ENCODE measurements at places on chromosomes 5 and 9. TPM values are rescaled to one million over a fixed set of nuclear protein-coding genes. Genes with fewer than 3 reads are reported as not detected.

DNA sequence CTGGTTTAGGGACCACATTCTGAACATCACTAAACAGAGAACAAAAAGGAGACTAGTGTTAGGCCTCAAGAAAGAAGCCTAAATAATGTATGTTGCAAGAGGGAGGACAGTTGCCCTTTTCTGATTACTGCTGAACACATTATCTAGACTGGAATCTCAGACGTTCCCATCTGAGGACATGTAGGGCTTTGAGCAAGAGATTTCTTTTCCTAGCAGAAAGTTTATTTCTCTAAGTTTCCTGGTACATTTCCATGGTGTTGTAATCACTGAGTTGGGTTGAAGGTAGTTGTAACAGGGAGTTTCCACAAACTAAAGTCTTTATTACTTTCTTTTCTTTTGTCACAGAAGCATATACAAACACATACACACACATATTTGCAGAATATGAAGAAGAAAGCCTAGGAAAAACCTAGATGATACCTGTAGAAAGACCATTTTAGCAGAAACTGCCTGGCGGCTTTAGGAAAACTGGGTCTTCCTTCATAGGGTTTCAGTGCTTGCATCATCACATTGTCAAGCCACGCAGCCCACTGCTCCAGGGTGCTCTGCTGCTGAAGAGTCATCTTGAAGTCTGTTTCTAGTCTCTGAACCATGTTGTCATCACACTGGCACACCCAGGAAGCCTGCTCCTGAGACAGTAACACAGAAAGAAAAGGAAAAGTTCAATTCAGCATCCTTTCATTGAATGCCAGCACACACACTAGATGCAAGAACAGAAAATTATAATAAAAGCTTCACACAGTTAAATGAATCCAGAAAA, 269.1 kb downstream of the RFX3 start:
- no peak overlapping the region for H3K4me3 ChIP-seq
- no peaks in the 10 kb centered on the region for H3K4me1 ChIP-seq
- H3K27me3 ChIP-seq = no peaks in the 10 kb centered on the region
- no peak overlapping the region for H3K27ac ChIP-seq
- peaks cover 39% of the 10 kb centered on the region for H3K36me3 ChIP-seq

GRCh38 chr9:10259668-10260067, 353.1 kb downstream of the PTPRD start:
- H3K4me1 ChIP-seq = no peaks in the 10 kb centered on the region
- H3K36me3 ChIP-seq = no peaks in the 10 kb centered on the region
- DNase-seq = no peak

- peak overlapping the region; percentile 72 for H3K27ac ChIP-seq
- peaks cover 6% of the 10 kb centered on the region for H3K4me1 ChIP-seq
- DNase-seq = no peak
These were observed 182.7 kb downstream of the NR3C1 start for GRCh38 chr5:143220748-143221251.

DNA sequence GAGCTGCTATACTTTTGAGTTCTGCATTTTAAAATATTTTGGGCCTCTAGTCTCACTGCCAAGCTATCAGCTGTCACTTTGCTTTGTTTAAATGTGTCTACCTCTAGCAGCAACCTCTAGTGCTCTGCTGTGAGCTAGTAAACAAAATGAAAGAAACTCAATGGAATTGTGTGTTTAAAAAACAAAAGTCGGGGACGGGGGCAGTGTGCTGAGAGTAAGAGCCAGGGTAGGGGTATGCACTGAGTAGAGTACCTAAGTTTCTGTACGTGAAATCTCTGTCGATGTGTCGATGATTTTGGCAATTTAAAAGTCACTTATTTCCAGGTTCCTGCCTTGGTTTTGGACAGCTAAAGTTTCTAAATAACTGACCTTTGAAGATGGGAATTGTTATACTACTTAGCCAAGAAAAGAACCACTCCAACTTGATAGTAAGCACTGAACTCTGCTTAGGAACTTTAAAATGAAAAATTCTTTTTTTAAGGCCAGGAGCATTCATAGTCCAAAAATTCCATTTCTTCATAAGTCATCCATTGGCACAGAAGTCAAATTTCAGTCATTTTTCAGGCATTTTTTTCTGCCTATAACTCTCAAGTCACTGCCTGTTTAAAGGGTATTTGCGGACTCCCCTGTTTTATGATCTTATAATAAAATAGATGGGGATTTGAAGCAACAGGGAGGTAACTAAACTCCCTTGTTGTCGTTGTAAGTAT, 111.5 kb downstream of the SAXO1 start:
- no peaks in the 10 kb centered on the region for H3K27me3 ChIP-seq
- no peak overlapping the region for H3K4me3 ChIP-seq
- H3K36me3 ChIP-seq = no peaks in the 10 kb centered on the region
- peaks cover 14% of the 10 kb centered on the region for H3K4me1 ChIP-seq
- H3K27ac ChIP-seq = no peak overlapping the region

GRCh38 chr5:12245429-12245828, 341.2 kb upstream of the CTNND2 start:
- H3K4me1 ChIP-seq = no peaks in the 10 kb centered on the region
- no peak for DNase-seq
- no peaks in the 10 kb centered on the region for H3K27me3 ChIP-seq
- no peak overlapping the region for H3K27ac ChIP-seq

- no peak overlapping the region for H3K4me3 ChIP-seq
- no peak overlapping the region for H3K27ac ChIP-seq
- no peaks in the 10 kb centered on the region for H3K36me3 ChIP-seq
- H3K4me1 ChIP-seq = no peaks in the 10 kb centered on the region
These were observed 592.8 kb downstream of the CSNK1G3 start for GRCh38 chr5:124104821-124105220.

Gene IGFBPL1
- not detected for total RNA-seq

Gene ORM2
- not detected for total RNA-seq

Gene SLC36A2
- not detected for total RNA-seq

Gene TMEM250
- total RNA-seq = 28.7 TPM

Gene C9orf153
- not detected for total RNA-seq

Gene SPOCK1
- total RNA-seq = 19.9 TPM

Data from heart left ventricle (tissue), 16 donors.